ENCODE measurements at places on chromosomes 1 and 21.

DNA sequence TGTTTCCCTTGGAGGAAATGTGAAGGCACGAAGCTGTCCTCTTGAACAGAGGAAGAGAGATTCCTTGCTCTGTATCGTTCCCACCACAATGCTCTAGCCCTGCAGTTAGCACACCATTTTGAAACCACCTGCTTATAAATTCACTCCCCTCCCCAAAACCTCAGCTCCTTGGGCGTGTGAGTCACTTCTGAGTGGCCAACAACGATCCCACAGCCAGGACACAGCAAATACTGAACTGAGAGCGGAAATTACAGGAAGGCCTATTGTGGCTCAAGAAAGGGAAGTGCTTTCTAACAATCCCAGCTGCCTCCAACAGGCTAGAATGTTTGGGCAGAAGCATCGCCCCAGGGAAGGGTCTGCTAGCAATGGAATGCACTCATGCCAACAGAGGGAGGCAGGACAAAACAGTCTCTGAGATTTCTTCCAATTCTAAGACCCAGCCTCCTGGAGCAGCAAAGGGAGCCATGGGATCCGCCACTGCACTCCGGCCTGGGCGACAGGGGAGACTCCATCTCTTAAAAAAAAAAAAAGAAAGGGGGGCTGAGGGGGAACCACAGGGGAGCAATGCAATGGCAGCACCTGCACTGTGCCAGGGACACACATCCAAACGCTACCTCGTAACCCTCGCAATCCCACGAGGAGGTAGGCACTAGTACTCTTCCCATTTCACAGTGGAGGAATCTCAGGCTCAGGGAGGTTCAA is 1.9 kb downstream of the TMEM53 start:
- peak; percentile 40 for DNase-seq

GRCh38 chr1:7322283-7322785 is 448.8 kb upstream of the VAMP3 start:
- DNase-seq: no peak

- DNase-seq: no peak
Measured at GRCh38 chr1:168437821-168438220, 106.0 kb downstream of the XCL2 start.

- no peak for DNase-seq
Measured at GRCh38 chr1:13730291-13730690, 30.3 kb downstream of the PRDM2 start.

GRCh38 chr1:207352554-207352953 is 31.1 kb downstream of the CD55 start:
- no peak for DNase-seq

GRCh38 chr1:13619909-13620308 is 36.3 kb downstream of the PDPN start:
- DNase-seq: no peak

DNA sequence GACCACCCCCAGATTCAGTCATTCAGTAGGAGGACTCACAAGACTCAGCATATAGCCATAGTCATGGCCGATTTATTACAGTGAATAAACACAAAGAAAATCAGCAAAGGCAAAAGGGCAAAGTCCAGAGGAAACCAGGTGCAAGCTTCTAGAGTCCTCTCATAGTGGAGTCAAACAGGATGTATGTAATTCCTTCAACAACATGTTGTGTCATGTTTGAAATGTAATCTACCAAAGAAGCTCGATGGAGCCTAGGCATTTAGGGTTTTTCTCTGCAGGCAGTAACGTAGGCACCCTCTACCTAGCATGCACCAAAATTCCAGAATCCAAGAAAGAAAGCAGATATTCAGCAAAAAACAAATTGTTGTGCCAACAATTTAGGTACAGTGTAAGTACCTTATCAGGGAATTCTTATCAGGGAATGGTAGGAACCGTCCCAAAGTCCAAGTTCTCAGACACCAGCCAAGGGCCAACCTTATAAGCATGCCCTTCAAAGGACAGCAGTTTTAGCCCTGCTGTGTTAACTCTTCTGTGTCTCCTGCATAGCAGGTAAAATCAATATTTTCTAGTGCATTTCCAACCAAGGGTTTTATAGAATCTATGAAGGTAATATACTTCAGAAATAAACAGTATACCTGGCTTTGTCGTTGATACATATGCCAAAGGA is 16.1 kb upstream of the SLAMF6 start:
- no peak for DNase-seq

DNA sequence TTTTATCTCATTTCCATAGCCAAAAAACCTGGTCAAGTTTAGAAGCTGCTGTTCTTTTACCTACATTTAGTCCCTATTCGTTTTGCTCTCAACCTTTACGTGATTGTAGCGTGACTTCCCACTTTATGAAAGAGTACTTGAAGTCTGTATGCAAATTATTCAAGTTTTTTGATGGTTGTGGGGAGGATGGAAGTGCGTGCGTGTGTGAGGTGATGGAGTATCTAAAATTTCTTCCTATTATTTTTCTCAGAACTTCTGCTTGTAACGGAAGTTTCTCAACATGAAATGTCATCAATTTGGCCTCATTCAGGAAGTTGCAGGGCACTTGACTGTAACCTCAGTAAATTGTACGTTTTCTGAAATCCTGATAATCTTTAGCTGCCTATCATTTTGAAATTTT is 64.0 kb downstream of the SAMSN1 start:
- DNase-seq: no peak

DNA sequence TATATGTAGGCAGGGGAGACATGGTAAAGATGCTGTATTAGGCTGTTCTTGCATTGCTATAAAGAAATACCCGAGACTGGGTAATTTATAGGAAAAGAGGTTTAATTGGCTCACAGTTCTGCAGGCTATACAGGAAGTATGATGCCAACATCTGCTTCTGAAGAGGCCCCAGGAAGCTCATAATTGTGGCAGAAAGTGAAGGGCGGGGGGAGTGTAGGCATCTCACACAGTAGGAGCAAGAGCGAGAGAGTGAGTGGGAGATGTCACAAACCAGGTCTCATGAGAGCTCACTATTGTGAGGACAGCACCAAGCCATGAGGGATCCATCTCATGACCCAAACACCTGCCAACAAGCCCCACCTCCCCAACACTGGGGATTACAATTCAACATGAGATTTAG is 21.1 kb downstream of the MAN1A2 start:
- no peak for DNase-seq

DNA sequence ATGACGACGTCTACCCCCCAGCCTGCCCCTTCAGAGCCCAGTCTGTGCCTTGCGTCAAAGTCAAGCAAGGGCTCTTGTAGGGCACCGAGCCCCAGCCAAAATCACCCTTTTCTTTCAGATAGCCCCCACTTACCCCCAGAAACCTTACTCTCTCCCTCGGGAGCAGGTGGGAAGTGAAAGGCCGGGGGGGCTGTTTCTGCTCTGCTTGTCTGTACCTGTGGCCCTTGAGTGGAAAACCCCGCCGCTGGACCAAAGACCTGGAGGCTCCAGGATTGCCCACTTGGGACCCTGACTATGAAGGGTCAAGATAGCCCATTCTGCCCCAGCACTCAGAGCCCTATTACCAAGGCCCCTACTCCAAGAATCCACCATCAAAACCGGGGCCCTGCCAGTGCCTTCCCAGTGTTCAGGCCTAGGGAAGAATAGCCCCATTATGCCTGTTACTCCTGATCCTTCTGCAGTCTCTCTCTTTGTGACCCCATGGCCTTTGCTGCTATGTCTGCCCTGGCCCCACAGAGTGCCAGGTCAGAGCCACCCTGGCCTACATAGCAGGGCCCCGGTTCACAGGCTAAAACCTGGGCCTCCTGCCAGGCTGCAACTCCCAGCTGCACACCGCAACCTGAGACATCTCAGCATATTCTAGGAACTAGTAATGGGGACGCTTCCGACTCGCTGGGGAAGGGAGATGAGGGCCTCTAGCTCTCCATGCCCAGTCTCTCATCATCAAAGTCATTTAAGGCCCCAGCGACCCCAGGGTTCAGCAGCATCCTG is 22.2 kb upstream of the HPDL start:
- no peak for DNase-seq

- DNase-seq: peak; percentile 74
Measured at GRCh38 chr1:247331172-247331524, 519 bp downstream of the ZNF496 start.

- DNase-seq: no peak
Measured at GRCh38 chr1:115275216-115275615, 62.8 kb downstream of the NGF start.

DNA sequence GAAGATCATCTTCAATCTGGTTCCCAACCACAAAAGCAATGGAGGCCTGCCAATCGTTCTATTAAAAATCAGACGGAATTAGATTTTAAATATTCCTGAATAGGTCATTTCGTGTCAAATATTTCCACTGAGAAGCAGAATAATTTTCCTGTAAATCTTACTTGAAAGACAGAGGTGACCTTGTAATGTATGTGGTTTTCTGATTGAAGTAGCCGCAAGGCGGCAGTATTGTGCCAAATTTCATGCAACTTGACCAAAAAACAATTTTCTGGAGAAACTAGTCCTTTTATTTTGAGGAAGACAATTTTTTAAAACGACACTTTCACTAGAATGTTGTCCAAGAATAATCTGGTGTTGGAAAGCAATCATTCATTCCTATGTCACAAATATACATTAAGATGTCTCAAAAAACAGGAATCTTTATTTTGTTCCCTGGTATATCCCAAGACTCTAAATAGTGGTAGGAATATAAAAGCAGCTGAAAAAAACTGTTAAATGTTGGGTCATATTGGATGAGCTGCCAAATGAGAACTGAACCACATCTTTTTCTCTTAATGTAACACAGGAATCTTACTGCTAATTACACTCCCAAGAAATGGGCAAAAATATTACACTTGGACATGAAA is 33.6 kb downstream of the SPAG17 start:
- DNase-seq: peak; percentile 54

DNA sequence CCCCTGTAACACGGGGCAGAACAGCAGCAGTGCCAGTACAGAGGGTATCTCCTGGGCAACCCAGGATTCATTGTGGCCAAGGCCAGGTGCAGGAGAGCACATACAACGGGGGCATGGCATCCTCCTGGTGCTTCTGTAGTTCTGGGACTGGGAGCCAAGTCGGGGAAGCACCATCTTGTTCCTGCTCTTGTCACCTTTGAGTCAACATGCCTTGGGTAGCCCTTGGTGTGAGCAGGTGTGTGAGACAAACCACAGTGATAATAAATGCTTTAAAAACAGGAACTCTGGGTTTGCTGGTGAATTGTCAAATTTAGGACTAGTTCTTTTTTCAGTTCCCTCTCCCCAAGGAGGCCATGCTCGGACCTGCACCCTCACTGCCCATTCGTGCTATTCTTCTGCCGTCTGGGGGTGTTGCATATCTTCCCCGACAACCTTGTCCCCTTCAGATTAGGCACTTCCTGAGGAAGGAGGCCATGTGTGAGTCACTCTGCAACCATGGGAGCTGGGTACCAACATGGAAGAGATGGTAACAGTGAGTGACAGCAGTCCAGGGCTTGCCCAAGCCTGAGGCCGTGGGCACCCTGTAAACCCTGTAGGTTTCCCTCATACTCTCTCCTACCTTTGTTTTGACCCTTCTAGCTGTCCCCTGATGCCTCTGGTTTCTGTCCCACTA is 150.2 kb downstream of the GRIK3 start:
- DNase-seq: no peak

- DNase-seq: peak; percentile 63
Measured at GRCh38 chr1:43267291-43267805, 2.4 kb upstream of the TMEM125 start.

GRCh38 chr1:22286491-22286890 is 143.6 kb upstream of the WNT4 start:
- no peak for DNase-seq

GRCh38 chr1:64843675-64844074 is 98.8 kb downstream of the RAVER2 start:
- DNase-seq: no peak

DNA sequence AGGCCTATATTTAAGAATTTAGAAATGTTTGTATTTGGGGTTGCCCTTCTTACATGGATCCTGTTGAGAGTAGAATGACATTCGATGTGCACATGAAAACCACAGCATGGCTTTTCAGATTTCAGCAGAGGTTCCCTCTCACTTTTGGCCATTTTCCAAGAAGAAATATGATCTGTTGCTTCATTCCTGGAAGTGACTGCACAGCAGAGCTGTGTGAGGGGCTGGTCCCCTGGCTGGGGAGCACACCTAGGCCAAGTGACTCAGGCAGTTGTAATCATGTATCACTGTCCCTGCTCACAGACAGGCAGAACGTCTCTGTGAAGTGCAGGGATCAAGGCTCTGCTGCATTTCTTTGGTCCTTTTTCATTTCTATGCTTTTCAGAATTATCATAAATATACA is 32.3 kb downstream of the AGT start:
- peak; percentile 68 for DNase-seq

DNA sequence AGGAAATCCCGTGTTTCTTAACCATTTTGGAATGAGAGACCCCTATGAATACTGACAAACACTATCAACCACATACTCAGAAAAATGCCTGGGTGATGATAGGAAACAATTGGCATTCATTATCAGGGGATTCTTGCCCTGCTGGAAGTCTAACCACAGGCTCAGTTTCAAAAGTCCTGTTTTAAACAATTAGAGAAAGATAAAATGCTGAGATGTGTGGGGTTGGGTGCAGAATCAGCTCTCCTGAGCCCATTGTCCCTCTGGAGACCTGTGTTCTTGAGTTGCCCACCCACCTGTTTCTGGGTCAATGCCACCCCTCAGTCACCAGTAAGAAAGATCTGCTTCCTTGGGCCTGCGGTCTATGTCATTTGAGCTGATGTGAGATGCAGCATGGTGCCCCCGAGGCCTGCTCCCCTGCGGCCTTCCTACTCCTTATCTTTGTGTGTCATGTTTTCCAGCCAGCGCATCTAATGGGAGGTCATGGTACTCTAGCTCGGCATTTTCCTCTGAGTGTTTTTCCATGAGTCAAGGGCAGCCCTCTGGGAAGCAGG is 130.3 kb upstream of the PLXNA2 start:
- no peak for DNase-seq

Measured in HFFc6 (cell line).